ENCODE measurements at places on chromosomes 12 and 14. TPM values are rescaled to one million over a fixed set of nuclear protein-coding genes. Genes with fewer than 3 reads are reported as not detected.

GRCh38 chr12:100574187-100575074 lies 947 bp downstream of the GAS2L3 start:
- H3K27ac ChIP-seq: no peak overlapping the region
- H3K36me3 ChIP-seq: no peaks in the 10 kb centered on the region
- peaks cover 16% of the 10 kb centered on the region for H3K27me3 ChIP-seq
- H3K4me3 ChIP-seq: peak overlapping the region; percentile 91
- peak; percentile 78 for DNase-seq
- H3K4me1 ChIP-seq: no peaks in the 10 kb centered on the region

GDF3 gene
- 0.72 TPM for total RNA-seq

PAX9 gene
- total RNA-seq: 0.19 TPM

GRCh38 chr14:83347874-83348273 lies 1814.2 kb upstream of the SEL1L start:
- H3K27me3 ChIP-seq: no peaks in the 10 kb centered on the region
- no peak overlapping the region for H3K27ac ChIP-seq
- H3K36me3 ChIP-seq: no peaks in the 10 kb centered on the region

DNA sequence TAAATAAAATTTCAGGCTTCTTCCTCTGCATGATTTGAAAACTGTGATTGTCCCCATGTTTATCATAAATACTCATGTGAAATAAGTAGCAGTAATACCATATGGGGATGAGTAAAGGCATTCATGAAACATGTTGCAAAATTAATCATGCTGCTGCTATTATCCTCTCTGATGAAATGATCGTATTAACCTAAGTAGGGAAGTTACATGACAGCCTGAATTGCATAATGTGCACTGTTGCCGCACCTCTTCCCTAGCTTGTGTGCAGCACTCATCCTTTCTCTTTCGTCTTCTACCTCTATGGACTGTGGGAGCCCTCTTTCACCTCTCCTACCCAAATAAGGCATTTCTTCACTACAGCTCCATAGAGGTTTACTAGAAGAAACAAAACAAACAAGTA lies 367.6 kb downstream of the SOX5 start:
- no peak for DNase-seq
- no peak overlapping the region for H3K27ac ChIP-seq

SERPINA10 gene
- not detected for total RNA-seq

- DNase-seq: no peak
- H3K4me1 ChIP-seq: peaks cover 4% of the 10 kb centered on the region
- H3K4me3 ChIP-seq: peak overlapping the region; percentile 81
- H3K27ac ChIP-seq: no peak overlapping the region
- H3K36me3 ChIP-seq: no peaks in the 10 kb centered on the region
Measured at GRCh38 chr12:57550641-57551549, 1.1 kb downstream of the KIF5A start.

GLT1D1 gene
- 25.1 TPM for total RNA-seq

PRPF39 gene
- total RNA-seq: 50.7 TPM

GRCh38 chr14:84864548-84865271 lies 665.2 kb upstream of the FLRT2 start:
- no peaks in the 10 kb centered on the region for H3K4me1 ChIP-seq
- H3K27ac ChIP-seq: no peak overlapping the region

- peaks cover 6% of the 10 kb centered on the region for H3K4me1 ChIP-seq
- no peak overlapping the region for H3K27ac ChIP-seq
- no peak overlapping the region for H3K4me3 ChIP-seq
- no peaks in the 10 kb centered on the region for H3K27me3 ChIP-seq
- no peak for DNase-seq
Measured at GRCh38 chr12:128864516-128865186, 11.4 kb downstream of the GLT1D1 start.

KRT1 gene
- not detected for total RNA-seq

NGB gene
- total RNA-seq: not detected

DNA sequence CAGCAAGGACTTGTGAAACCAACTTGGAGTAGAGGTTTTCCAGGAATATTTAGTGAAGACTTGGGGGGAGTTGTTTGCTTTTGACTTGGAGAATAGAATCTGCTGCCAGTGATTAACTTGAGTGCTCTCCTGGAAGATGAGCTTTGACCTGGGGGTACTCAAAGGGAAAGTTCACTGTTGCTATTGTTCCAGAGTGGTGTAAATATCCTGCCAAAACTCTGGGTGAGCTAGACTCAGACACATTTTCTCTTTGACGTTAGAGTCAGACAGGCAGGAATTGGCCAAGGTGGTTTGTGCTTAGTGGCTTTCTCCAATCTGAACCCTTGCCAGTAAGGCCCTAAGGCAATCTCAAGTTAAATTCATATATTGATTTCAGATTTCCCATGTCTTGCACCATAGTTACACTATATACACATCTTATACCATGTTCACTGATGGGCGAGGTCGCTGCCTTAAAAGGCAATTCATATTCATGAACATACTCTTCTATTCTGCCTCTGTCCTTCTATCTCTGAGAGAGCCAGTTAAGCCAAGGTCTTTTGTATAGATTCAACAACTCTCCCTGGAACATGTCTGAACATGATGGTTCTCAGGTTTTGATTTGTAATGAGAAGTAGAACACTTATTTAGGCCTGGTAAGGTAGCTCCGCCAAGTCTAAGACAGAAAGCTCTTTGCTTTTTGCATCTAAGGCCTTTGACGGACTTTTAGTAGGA lies 204.6 kb upstream of the SLC38A2 start:
- no peak for DNase-seq
- peaks cover 8% of the 10 kb centered on the region for H3K4me1 ChIP-seq
- no peaks in the 10 kb centered on the region for H3K27me3 ChIP-seq
- no peaks in the 10 kb centered on the region for H3K36me3 ChIP-seq
- no peak overlapping the region for H3K4me3 ChIP-seq

AMDHD1 gene
- 0.49 TPM for total RNA-seq

ASPG gene
- 2.7 TPM for total RNA-seq

SPTB gene
- 0.77 TPM for total RNA-seq

- no peaks in the 10 kb centered on the region for H3K27me3 ChIP-seq
- H3K4me3 ChIP-seq: no peak overlapping the region
- H3K36me3 ChIP-seq: peaks cover 74% of the 10 kb centered on the region
- DNase-seq: no peak
- H3K4me1 ChIP-seq: no peaks in the 10 kb centered on the region
- H3K27ac ChIP-seq: no peak overlapping the region
Measured at GRCh38 chr14:34857689-34858449, 17.3 kb downstream of the BAZ1A start.
